ENCODE measurements at places on chromosomes 4 and X. TPM values are rescaled to one million over a fixed set of nuclear protein-coding genes. Genes with fewer than 3 reads are reported as not detected.

The NFXL1 gene
- 15.0 TPM for total RNA-seq

The NEK1 gene
- 12.0 TPM for total RNA-seq

The GJB1 gene
- total RNA-seq = not detected

The IL9R gene
- not detected for total RNA-seq

The DOK7 gene
- not detected for total RNA-seq

The ABLIM2 gene
- 0.80 TPM for total RNA-seq

The PLAC8 gene
- 0.22 TPM for total RNA-seq

The OTUD6A gene
- total RNA-seq = not detected

The SSX4 gene
- total RNA-seq = not detected

The MAD2L1 gene
- total RNA-seq = 54.9 TPM

The MAGEE1 gene
- total RNA-seq = 1.5 TPM

The VCX2 gene
- total RNA-seq = not detected

The TMEM35A gene
- 5.3 TPM for total RNA-seq

The MAOA gene
- 17.2 TPM for total RNA-seq

The ARHGAP4 gene
- 35.1 TPM for total RNA-seq

The TSPAN7 gene
- 12.0 TPM for total RNA-seq

The DCX gene
- not detected for total RNA-seq

The ZNF630 gene
- 0.50 TPM for total RNA-seq

The CSAG3 gene
- total RNA-seq = not detected

The SLITRK2 gene
- not detected for total RNA-seq

The MAGIX gene
- 0.40 TPM for total RNA-seq

The HERC5 gene
- 1.6 TPM for total RNA-seq

The PDHA1 gene
- 76.2 TPM for total RNA-seq

The CTAG2 gene
- total RNA-seq = not detected

The GLRA2 gene
- total RNA-seq = not detected

The NEUROG2 gene
- total RNA-seq = not detected

The NAT8L gene
- total RNA-seq = 0.07 TPM

The GAGE1 gene
- not detected for total RNA-seq

The NPNT gene
- total RNA-seq = under 0.01 TPM

The SHROOM2 gene
- 14.1 TPM for total RNA-seq

The RHOXF2 gene
- total RNA-seq = not detected

The GLUD2 gene
- 3.4 TPM for total RNA-seq

The WDR44 gene
- 33.2 TPM for total RNA-seq

The VSIG1 gene
- 2.4 TPM for total RNA-seq

The IBSP gene
- total RNA-seq = not detected

The PCDH11X gene
- total RNA-seq = 0.22 TPM

The ADAMTS3 gene
- 4.7 TPM for total RNA-seq

The DCAF12L2 gene
- total RNA-seq = not detected

The ADH1A gene
- not detected for total RNA-seq

The RIPPLY1 gene
- total RNA-seq = not detected

The KIT gene
- 12.8 TPM for total RNA-seq

The USP17L15 gene
- total RNA-seq = not detected

The NSUN7 gene
- under 0.01 TPM for total RNA-seq

The STPG2 gene
- total RNA-seq = 0.13 TPM

The CT83 gene
- total RNA-seq = not detected

The MAN2B2 gene
- total RNA-seq = 12.9 TPM

The CLOCK gene
- total RNA-seq = 45.4 TPM

The IL2 gene
- total RNA-seq = not detected

Data from thoracic aorta endothelial cell (primary cell).